ENCODE measurements at places on chromosomes 5 and 9.

DNA sequence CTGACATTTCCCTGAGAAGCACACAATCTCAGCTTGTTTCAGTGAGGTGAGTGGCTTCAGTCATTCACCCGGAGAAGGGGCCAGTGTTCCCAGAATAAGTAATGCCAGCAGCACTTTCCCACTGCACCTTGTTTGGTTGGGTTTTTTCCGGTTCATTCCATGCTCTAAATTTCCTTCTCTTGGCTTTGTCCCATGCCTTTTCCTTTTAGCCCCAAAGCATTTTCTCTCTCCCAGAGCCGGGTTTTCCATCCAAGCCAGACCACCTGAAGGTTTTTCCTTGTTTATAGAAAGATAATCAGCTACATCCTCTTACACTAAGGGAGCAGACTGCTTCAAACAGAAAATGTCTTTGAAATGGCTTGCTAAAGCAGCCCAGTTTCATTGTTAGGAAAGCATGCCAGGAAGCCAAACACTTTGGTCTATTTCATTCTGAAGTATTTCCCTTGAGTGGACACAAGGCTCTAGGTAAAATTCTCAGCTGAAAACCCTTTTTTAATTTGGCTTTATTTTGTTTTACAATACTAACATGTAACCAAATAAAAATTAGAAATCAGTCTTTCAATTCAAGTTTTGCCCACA is 501.6 kb downstream of the DTWD2 start:
- DNase-seq: no peak

GRCh38 chr5:53642061-53642460 is 81.6 kb downstream of the NDUFS4 start:
- no peak for DNase-seq

GRCh38 chr5:159427180-159428012 is 97.1 kb upstream of the IL12B start:
- DNase-seq: no peak

- peak; percentile 7 for DNase-seq
Measured at GRCh38 chr5:126101901-126102300, 321.3 kb upstream of the GRAMD2B start.

DNA sequence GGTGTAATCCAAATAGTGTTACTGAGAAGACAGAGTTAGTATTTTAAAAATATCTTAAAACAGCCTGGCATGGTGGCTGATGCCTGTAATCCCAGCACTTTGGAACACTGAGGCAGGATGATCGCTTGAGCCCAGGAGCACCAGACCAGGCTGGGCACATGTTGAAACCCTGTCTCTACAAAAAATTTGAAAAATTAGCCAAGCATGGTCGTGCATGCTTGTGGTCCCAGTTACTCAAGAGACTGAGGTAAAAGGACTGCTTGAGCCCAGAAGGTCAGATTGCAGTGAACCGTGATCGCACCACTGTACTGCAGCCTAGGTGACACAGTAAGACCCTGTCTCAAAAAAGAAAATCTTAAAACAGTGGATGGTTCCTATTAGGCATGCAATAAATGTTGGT is 12.4 kb downstream of the IFNA1 start:
- DNase-seq: no peak

DNA sequence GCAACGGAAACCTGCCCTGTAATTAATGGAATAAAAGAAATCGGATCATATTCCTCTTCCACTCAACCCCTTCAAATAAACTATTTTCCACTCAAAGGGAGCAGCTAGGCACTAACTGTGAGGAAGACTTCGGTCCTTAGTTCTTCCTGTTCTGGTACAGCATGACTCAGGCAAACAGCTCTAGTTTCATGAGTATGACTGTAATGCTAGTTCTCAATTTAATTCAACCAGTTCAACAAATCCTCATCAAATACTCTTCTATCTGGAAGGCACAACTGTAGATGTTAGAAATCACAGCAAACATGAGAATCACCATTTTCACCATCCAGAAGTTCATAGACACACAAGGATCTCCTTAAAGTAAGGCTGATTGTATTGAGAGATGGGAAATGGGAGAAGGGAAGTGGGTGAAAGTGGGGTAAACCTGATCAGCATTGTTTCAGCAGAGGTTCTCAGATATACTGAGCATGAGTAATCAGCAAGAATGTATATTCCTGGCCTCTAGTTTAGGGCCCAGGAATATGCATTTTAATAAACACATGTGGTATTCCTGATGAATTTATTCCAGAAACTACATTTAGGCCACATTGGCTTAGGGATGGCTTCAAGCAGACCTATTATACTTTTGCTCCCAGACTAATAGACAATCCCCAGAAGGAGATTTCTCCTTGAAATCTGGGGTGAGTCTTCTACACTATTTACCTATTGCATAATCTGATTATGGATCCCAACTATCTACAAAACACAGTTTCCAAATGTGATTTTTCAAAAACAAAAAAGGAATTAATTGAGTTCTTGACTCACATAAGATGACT is 141.1 kb upstream of the SLC12A2 start:
- no peak for DNase-seq

DNA sequence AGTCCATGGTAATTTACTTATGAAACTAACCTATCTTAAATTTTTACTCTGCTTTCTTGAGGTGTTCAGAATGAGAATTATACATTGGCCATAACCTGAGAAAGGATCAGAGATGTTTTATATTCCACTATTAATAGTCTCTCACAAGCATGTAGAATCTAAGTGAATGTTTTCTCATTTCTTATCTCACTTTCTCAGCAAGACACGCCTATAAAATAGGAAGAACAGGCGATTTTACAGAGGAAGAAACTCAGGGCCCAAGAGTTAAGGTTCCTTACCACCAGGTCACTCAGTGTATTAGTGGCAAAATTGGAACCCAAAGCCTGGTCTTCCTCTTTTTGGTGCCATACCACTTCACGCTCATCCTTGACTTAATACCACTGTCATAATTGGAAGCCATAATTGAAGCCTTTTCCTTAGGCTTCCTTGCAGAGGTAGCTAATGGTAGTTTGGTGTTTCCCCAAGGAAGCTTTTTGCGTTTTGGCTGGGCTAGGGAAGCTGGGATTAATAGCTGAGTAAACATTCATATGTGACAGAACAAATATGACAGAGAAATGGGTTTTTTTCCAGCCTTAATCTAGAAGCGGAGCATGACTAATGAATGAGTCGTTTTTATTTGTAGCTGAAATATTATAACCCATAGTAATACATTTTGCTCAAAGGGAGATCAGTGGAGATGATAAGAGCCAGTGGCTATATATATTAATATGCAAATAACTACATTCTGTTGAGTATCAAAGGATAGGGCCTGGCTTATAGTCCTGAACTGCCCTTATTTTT is 16.9 kb downstream of the HMGXB3 start:
- DNase-seq: no peak

- DNase-seq: no peak
Measured at GRCh38 chr5:53087171-53087570, 22.4 kb downstream of the MOCS2 start.

DNA sequence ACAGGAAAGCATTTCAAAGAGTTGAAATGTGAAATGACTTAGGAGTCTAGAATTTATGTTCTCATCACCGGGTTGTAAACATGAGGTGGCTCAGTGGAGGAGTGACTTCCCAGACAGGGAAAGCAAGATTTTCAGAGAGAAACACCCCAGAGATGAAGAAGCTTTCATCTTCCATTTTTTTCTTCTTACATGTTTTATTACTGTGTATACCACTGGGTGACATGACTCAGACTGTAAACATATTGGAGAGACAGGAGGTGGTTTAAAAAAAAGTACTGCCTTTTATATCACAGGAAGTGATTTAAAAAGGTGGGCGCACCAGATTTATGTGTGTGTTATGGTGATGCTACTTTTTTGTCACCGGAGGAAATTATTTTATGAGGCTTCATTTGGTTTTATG is 209.1 kb upstream of the TUT7 start:
- no peak for DNase-seq

DNA sequence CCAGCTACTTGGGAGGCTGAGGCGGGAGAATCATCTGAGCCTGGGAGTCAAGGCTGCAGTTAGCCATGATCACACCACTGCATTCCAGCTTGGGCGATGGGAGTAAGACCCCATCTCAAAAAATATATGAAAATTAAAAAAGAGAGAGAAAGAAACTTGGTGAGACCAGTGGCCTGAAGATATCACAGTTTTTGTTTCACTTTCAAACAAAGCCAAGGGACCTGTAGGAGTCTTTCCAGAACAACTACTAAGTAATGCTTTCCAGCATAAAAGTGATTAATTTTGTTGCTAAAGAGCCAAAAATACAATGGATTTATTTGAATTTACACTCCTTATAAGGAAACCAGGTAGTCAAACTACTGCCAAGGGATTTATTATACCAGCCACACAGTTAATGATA is 23.5 kb downstream of the GKAP1 start:
- no peak for DNase-seq

- DNase-seq: no peak
Measured at GRCh38 chr9:114449236-114449635, 56.0 kb downstream of the WHRN start.

- DNase-seq: no peak
Measured at GRCh38 chr5:28046596-28046995, 1008.2 kb upstream of the CDH9 start.

GRCh38 chr9:13386316-13386715 is 106.8 kb upstream of the MPDZ start:
- no peak for DNase-seq

DNA sequence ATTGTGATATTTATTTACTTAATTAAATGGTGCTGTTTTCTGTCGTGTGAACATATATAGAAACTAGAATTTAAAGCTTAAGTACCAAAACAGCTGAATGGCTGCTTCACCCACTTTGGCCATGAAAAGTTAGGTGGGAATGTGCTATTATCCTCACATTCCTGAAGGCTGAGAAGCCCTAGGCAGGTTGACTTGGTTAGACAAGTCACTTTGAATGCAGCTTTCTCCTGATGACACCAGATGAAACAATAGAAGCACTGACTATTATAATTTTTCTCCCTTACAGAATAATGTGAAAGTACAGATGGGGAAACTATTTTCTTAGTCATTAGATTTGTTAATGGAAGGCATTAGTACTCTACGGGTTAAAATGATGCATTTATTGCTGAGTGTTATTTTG is 65.1 kb upstream of the C5orf46 start:
- DNase-seq: no peak

- no peak for DNase-seq
Measured at GRCh38 chr9:134010310-134011173, 14.7 kb upstream of the BRD3OS start.

DNA sequence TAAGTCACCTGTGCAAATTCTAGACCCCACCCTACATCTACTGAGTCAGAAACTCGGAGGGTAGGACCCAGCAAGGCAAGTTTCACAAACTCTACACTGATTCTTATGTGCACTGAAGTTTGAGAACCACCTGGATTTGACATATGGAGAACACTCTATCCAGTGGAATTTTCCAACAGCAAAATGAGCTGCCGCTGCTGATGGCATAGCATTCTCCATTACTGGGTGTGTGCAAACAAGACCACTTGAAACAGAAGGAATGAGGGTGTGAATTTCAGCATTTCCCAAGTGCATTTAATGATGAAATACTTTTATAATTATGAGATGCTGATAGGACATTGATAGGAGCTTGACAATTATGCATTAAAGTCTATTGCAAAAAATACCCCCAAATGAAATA is 229.1 kb upstream of the IL12B start:
- no peak for DNase-seq

DNA sequence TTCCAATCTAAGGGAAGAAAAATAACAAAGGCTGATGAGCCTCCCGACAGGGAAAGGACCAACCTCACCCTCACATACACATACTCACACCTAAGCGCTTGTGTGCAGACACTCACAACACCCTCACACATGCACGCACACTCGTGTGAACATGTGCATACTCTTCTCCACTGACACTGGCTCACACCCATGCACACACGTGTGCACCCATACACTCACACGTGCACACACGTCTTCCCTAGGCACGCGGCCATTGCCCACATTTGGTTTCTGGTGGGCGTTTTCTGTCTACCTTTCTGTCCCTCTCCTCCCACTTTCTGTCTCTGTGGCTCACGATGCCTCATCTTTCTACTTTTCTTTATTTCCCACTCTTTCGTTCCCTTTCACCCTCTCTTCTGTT is 169.7 kb upstream of the MVB12B start:
- no peak for DNase-seq

- DNase-seq: no peak
Measured at GRCh38 chr9:85702726-85703289, 38.9 kb downstream of the AGTPBP1 start.

- no peak for DNase-seq
Measured at GRCh38 chr5:148740966-148741742, 85.3 kb upstream of the ADRB2 start.

DNA sequence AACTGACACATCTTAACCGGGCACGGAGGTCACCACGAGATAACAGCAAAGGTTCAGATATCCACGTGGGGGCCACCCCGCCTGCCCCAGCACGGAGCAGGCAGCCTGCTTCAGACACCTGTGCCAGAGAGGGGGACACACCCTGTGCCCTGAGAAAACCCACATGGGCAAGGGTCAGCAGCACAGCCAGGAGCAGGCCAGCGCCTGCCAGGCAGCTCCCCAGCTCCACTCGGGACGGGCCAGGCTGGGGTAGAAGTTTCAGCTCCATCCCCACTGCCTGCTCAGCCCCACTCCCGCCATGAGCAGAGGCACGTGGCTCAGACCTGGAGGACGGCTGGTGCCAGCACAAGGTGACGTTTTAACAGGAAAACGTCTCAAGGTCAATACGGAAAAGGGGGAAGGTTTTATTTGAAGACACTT is 22.2 kb downstream of the SLC12A7 start:
- no peak for DNase-seq

- DNase-seq: no peak
Measured at GRCh38 chr5:172841256-172841655, 7.2 kb downstream of the ERGIC1 start.

Data from cerebellar nuclear complex (tissue), 1 donor.